ENCODE measurements at places on chromosomes 6 and 20.

DNA sequence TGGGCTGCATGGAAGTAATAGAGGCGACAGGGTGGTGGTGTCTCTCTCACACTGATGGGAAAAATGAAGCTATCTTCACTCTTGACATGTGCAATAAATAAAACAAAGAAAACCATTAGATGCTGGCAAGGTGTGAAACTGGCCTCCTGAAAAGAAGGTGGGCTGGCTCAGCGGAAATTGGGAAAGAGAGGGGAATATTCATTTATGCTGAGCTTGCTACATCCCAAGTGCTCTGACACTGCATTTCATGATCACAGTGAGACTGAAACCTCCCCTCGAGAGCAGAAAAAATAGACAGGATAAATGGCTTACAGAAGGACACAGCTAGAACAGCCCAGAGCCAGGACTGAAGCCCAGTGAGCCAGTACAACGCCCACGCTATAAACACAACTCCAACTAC, 112.1 kb upstream of the SMLR1 start:
- DNase-seq, result no peak

- DNase-seq, result no peak
Observed at GRCh38 chr6:96563853-96564252, 925 bp downstream of the FHL5 start.

- no peak for DNase-seq
Observed at GRCh38 chr6:73418081-73418741, 23.6 kb downstream of the DDX43 start.

DNA sequence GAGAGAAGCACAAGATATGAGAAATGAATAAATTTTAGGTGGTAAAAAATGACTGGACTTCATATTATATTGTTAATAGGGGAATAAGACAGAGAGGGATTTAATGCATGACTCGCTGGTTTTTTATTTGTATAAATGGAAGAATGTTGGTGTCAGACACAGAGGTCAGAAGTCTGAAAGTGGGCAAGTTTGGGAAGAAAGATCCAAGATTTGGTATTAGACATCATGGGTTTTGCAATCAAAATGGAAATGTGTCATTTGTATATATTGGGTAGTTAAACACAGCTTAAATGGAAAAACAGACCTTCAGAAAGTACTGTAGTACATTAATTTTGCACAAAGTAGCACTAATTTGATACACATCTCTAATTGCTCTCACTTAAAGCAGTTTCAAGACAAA, 96.2 kb downstream of the EYA4 start:
- DNase-seq, result no peak

- no peak for DNase-seq
Observed at GRCh38 chr6:12081771-12082170, 69.7 kb downstream of the HIVEP1 start.

GRCh38 chr6:66628917-66629316, 921.9 kb upstream of the EYS start:
- no peak for DNase-seq

GRCh38 chr6:111828809-111829208, 44.4 kb downstream of the FYN start:
- DNase-seq, result no peak

DNA sequence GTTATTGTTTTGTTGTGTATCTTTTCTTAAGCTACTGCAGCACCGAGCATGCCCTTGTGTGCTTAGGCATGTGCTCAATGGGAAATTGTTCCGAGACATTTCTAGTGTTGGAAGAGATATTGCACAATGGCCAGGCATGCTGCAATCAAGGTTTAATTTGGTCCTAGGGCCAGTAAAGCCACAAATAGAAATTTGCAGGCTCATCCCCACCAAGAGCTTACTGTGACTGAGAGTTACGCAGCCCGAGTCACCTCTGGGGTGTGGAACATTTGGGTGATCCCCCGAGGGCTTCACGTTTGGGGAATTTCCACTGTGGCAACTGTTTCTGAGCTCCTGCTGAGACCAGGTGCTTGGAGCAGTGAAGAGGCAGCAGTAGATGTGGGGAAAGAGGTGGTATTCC, 65.8 kb downstream of the ADTRP start:
- peak; percentile 63 for DNase-seq

- no peak for DNase-seq
Observed at GRCh38 chr6:156877126-156877863, 100.1 kb downstream of the ARID1B start.

GRCh38 chr20:59837623-59838394, 95.6 kb downstream of the SYCP2 start:
- DNase-seq, result no peak

- no peak for DNase-seq
Observed at GRCh38 chr6:138811866-138812265, 16.0 kb downstream of the ECT2L start.

GRCh38 chr6:163384510-163384909, 30.0 kb upstream of the QKI start:
- DNase-seq, result no peak

GRCh38 chr6:12648171-12648570, 68.4 kb upstream of the PHACTR1 start:
- DNase-seq, result no peak
